Activated naive CD4-positive, alpha-beta T cell treated with Interleukin-2 at 50 U/mL for 16 hours (primary cell): ENCODE measurements at places on chromosomes 7 and 10.
A peak's percentile ranks its signal among the peaks of the same experiment; 100 is the strongest.

DNA sequence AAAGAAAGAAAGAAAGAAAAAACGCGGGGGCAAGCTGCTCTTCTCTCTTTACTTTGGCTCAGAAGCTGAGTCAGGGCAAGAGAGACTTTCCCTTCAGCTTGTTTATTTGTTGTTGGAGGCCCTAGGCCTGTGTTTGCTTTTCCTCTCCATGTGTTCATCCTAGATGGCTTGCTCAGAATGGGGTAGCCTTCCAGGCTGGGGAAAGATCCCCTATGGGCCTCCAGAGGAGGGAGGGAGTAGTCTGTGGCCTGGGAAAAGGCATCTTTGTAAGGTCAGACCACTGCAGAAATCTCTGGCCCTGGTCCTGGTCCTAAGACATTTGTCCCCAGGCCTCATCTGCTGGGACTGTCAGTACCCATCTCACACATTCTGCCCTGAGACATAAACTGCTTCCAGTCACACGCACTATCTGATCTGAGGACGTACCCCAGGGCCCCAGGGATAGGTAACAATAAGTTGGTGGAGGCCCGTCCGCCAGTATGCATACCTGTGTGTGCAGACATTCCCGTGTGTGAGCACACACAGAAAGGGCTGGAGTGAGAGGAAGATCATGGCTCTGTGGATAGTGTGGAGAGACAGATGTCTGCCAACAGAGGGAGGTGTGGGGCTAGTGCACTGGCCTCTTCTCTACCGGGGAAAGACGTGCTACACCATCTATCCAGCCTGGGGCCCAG lies 4.9 kb upstream of the SCD start:
- peak; percentile 35 for DNase-seq

- peak; percentile 34 for DNase-seq
These were observed at the start of gene ALOX5 for GRCh38 chr10:45373576-45374349. ALOX5 (plus strand) TSS chr10:45374216; CDS start chr10:45374280, 64 bp downstream.

DNA sequence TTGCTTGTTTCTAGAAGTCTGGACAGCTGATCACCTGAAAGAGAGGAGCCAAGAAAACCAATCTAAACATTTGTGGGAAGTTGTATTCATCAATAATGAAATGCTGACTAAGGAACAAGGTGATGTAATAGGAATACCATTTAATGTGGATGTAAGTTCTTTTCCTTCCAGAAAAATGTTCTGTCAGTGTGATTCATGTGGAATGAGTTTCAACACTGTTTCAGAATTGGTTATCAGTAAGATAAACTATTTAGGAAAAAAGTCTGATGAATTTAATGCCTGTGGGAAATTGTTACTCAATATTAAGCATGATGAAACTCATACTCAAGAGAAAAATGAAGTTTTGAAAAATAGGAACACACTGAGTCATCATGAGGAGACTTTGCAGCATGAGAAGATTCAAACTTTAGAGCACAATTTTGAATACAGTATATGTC lies 39.8 kb upstream of the ZNF37A start:
- DNase-seq = no peak

GRCh38 chr7:26664735-26665416 lies 199.5 kb downstream of the SKAP2 start:
- peak; percentile 10 for DNase-seq

DNA sequence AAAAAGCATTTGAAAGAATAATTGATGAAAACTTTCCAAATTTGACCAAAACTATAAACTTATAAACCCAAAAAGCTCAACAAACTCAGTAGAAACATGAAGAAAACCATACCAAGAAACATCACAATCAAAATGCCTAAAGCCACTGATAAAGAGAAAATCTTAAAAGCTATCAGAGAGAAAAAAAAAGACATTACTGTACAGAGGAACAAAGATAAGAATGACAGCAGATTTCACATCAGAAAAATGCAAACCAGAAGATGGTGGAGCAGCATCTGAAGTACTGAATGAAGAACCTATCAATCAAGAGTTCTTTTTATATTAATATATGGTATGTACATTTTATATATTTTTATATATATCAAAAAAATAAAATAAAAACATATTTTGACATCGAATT lies 2.4 kb upstream of the GPAM start:
- no peak for DNase-seq

- DNase-seq = no peak
These were observed 262.2 kb upstream of the NFE2L3 start for GRCh38 chr7:25889765-25890164.

- no peak for DNase-seq
These were observed 96.4 kb downstream of the CUX1 start for GRCh38 chr7:101913851-101914250.

- DNase-seq = no peak
These were observed 295.5 kb downstream of the MDFIC start for GRCh38 chr7:115217373-115217772.

- DNase-seq = no peak
These were observed 55.8 kb downstream of the PRKG1 start for GRCh38 chr10:51129946-51130544.

- no peak for DNase-seq
These were observed 3.3 kb upstream of the C10orf105 start for GRCh38 chr10:71722849-71723248.

GRCh38 chr10:18005781-18006456 lies 54.2 kb downstream of the SLC39A12 start:
- DNase-seq = no peak
